ENCODE measurements at places on chromosomes 11 and 22. TPM values are rescaled to one million over a fixed set of nuclear protein-coding genes. Genes with fewer than 3 reads are reported as not detected.

GRCh38 chr11:27470826-27471588 lies 1.6 kb downstream of the LGR4 start:
- peak overlapping the region; percentile 77 for H3K4me3 ChIP-seq
- peaks cover 10% of the 10 kb centered on the region for H3K4me1 ChIP-seq
- H3K27ac ChIP-seq = no peak overlapping the region
- peaks cover 45% of the 10 kb centered on the region for H3K27me3 ChIP-seq
- DNase-seq = peak; percentile 30

- no peak overlapping the region for H3K4me3 ChIP-seq
- H3K27ac ChIP-seq = no peak overlapping the region
- H3K4me1 ChIP-seq = peaks cover 3% of the 10 kb centered on the region
These were observed 33.4 kb downstream of the AP2A2 start for GRCh38 chr11:959027-959426.

DNA sequence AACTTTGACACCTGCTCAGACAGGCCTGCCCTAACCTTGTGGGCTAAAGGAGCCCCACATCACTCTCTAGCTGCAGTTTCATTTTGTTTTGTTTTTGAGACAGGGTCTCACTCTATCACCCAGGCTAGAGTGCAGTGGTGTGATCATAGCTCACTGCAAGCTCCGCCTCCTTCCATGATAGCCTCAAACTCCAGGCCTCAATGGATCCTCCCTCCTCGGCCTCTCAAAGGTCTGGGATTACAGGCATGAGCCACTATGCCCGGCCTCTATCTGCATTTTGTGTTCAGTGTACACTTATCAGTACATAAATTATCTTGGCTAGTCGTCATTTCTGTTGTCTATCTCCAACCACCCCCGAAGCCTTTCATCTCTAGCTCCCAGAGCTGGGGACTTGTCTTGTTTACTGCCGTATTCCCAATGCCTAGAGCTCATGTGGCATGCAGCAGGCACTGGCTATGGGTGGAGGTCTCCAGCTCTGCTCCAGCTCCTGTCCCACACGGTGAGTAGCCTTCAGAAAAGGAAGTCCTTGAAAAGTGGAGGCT lies 22.1 kb upstream of the PEX26 start:
- H3K4me3 ChIP-seq = no peak overlapping the region
- H3K27ac ChIP-seq = peak overlapping the region; percentile 37
- H3K27me3 ChIP-seq = no peaks in the 10 kb centered on the region
- H3K4me1 ChIP-seq = peaks cover 2% of the 10 kb centered on the region

- H3K36me3 ChIP-seq = no peaks in the 10 kb centered on the region
- H3K4me3 ChIP-seq = no peak overlapping the region
- no peaks in the 10 kb centered on the region for H3K27me3 ChIP-seq
- no peaks in the 10 kb centered on the region for H3K4me1 ChIP-seq
- DNase-seq = no peak
These were observed 28.5 kb downstream of the AMPD3 start for GRCh38 chr11:10483584-10483983.

- no peak overlapping the region for H3K4me3 ChIP-seq
- H3K27me3 ChIP-seq = no peaks in the 10 kb centered on the region
- DNase-seq = no peak
These were observed 57.6 kb downstream of the PLEKHA7 start for GRCh38 chr11:16956538-16957153.

- peak; percentile 40 for DNase-seq
- no peaks in the 10 kb centered on the region for H3K36me3 ChIP-seq
- H3K4me1 ChIP-seq = no peaks in the 10 kb centered on the region
- no peak overlapping the region for H3K27ac ChIP-seq
- no peak overlapping the region for H3K4me3 ChIP-seq
These were observed 253.7 kb upstream of the POU2AF2 start for GRCh38 chr11:110991661-110992355.

GRCh38 chr11:75677275-75677674 lies 8.4 kb upstream of the MAP6 start:
- DNase-seq = no peak
- no peaks in the 10 kb centered on the region for H3K4me1 ChIP-seq
- no peaks in the 10 kb centered on the region for H3K36me3 ChIP-seq
- peaks cover 11% of the 10 kb centered on the region for H3K27me3 ChIP-seq
- H3K4me3 ChIP-seq = no peak overlapping the region

Gene LRRC32
- 38.3 TPM for total RNA-seq

Data from lung (tissue), 17 donors.